ENCODE measurements at places on chromosomes 11 and 22. TPM values are rescaled to one million over a fixed set of nuclear protein-coding genes. Genes with fewer than 3 reads are reported as not detected.

The C11orf86 gene
- total RNA-seq, result 0.30 TPM

The MRGPRX3 gene
- not detected for total RNA-seq

The SLC17A6 gene
- not detected for total RNA-seq

The OR52L1 gene
- not detected for total RNA-seq

The TMPRSS4 gene
- total RNA-seq, result not detected

The PGA5 gene
- total RNA-seq, result not detected

The TNKS1BP1 gene
- 63.8 TPM for total RNA-seq

The ANO3 gene
- 0.23 TPM for total RNA-seq

The HEPN1 gene
- total RNA-seq, result 0.09 TPM

The C22orf31 gene
- not detected for total RNA-seq

The OR4S2 gene
- total RNA-seq, result not detected

The MPEG1 gene
- total RNA-seq, result not detected

The TNNT3 gene
- total RNA-seq, result not detected

The GAS2 gene
- 1.5 TPM for total RNA-seq

The CD3G gene
- not detected for total RNA-seq

The PIWIL4 gene
- 2.5 TPM for total RNA-seq

The SLC1A2 gene
- 0.30 TPM for total RNA-seq

The VPREB1 gene
- total RNA-seq, result not detected

The OR5B2 gene
- not detected for total RNA-seq

The SPDYC gene
- total RNA-seq, result not detected

The RASSF10 gene
- total RNA-seq, result under 0.01 TPM

The MOB2 gene
- 15.5 TPM for total RNA-seq

The PRR33 gene
- not detected for total RNA-seq

The CAPRIN1 gene
- total RNA-seq, result 286 TPM

The RFPL3 gene
- not detected for total RNA-seq

The ANO5 gene
- total RNA-seq, result not detected

The TP53I11 gene
- total RNA-seq, result 17.3 TPM

The APOL1 gene
- total RNA-seq, result 29.1 TPM

The C11orf97 gene
- not detected for total RNA-seq

The ACR gene
- not detected for total RNA-seq

The PMM1 gene
- total RNA-seq, result 16.1 TPM

The SLC6A5 gene
- not detected for total RNA-seq

The OR52E1 gene
- total RNA-seq, result not detected

The KRTAP5-8 gene
- total RNA-seq, result not detected

The KCNJ1 gene
- total RNA-seq, result not detected

The OR8D2 gene
- not detected for total RNA-seq

The CHRM1 gene
- not detected for total RNA-seq

The RFPL1 gene
- total RNA-seq, result not detected

All from smooth muscle cell of the umbilical artery (primary cell).